H1 (cell line): ENCODE measurements at places on chromosomes 16 and 17. TPM values are rescaled to one million over a fixed set of nuclear protein-coding genes. Genes with fewer than 3 reads are reported as not detected.

The KRTAP3-2 gene
- total RNA-seq = not detected in 2 replicates

GRCh38 chr17:57044976-57045867, 39.8 kb upstream of the AKAP1 start:
- no peak for DNase-seq

The SRCIN1 gene
- 3.8 and 4.1 TPM in 2 replicates for total RNA-seq

The EVPLL gene
- total RNA-seq = not detected in 2 replicates

DNA sequence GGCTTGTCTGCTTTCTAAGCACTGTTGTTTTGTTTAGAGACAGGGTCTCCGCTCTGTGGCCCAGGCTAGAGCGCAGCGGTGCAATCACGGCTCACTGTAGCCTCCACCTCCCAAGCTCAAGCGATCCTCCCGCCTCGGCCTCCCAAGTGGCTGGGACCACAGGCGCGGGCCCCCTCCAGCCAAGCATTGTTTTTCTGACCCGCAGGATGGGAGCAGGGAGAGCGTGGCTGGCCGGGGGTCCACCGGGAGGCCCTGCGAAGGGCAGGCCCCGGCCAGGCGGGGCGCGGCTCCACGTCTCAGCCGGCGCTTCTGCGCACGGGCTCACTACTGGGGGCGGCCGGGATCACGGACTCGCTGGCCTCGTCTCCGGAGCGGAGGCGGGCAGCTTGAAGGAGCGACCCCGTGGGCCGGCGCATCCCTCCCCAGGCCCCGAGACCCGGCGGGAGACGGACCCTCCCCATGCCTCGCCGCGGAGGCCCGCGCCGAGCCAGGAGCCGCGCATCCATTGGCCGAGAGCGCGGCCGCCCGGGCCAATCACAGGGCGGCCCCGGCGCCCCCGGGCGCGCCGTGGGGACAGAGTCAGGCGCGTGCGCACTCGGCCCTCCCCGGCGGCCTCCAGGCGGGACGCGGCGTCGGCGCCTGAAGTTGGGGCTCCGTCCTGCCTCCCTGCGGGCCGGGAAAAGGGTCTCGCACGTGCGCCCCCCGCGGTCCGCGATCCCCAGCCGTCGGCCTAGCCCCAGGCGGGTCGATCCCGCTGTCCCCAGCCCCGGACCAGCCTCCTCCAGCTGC, 24.9 kb downstream of the ACTG1 start:
- no peak for DNase-seq

DNA sequence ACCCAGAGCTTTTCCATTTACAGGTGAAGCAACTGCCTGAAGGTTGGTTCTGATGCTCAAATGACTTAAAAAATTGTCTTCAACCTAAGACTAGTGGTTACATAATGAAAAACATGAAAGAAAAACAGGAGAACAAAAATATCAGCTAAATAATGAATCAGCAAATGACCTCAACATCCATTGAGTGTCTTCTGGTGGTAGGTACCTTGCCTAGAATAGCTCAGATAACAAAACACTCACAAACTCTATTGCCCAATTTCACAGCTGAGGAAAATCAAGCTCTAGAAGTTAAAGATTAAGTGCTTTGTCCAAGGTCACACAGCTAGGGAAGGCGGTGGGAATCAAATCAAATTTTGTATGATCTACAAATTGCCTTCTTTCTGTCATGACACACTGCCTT, 304.6 kb upstream of the CDH11 start:
- DNase-seq = no peak

- no peak for DNase-seq
Observed at GRCh38 chr17:51748749-51749604, 409.5 kb downstream of the CA10 start.

DNA sequence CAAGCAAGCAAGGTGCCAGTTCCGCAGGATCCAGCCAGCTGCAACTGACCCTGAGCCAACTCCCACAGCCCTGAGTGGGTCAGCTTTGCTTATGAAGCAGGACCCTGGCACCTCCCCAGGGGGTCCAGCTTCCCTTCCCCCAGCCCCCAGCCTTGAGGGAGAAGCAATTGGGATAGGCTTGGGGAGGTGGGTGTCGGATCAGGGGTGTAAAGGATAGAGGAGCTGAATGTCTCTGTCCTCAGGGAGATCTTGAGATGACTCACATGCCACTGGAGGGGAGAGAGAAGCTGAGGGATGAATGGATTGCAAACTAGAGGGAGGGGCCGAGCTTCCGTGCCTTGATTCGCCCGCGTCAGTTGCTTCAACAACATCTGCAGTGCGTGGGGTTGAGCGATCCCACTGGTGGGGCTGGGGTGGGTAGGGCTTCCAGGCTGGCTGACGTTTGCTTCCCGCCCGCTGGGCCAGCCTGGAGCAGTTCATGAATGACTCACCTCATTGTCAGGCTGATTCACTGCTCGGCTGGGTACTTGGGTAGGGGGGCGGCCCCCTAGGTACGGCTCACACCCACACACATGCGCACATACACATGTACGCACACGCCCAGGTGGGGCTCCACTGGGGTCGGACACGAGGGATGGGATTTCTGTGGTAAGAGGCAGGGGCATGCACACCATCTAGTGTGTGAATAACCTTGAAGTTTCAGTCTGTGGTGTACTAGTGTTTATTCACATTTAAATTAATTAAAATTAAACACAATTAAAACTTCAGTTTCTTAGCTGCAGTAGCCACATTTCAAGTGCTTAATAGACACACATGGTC, 3.6 kb upstream of the HROB start:
- peak; percentile 75 for DNase-seq

The HBQ1 gene
- total RNA-seq = 1.4 and 2.9 TPM in 2 replicates

The ZFP3 gene
- total RNA-seq = 0.15 and 0.17 TPM in 2 replicates

GRCh38 chr16:52308051-52308450, 238.9 kb downstream of the TOX3 start:
- DNase-seq = no peak
